ENCODE measurements at places on chromosomes 3 and 15.

- no peak for DNase-seq
These were observed 12.6 kb upstream of the RTP3 start for GRCh38 chr3:46484911-46485778.

DNA sequence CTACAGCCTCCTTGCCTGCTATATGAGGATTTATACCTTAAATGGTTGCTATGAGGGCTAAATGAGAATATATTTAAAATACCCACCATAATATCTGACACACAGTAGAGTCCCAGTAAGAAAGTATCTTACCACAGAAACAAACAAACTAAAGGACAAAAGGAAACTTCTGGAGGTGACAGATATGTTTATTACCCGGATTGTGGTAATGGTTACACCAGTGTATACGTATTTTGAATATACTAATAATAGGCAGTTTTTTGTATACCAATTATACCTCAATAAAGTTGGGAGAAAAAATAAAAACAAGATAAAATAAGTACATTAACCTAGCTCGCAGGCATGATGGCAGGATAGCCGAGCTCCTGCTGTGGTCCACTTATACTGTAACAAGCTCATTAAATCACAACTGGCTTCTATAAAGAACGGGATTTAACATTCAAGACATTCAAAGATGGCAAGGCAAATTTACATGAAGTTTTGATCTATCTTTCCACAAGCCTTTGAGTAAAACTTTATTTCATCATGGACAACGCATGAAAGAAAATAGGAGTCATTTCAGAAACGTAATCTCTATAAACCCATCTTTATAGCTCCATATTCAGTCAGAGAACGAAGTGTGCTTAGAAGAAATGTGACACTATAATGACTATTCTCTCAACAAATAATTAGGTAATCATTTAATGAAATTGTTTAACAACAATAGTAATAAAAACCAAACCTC, 1.5 kb downstream of the RPN1 start:
- DNase-seq: peak; percentile 32

- DNase-seq: no peak
These were observed 12.8 kb downstream of the INSYN1 start for GRCh38 chr15:73740152-73741048.

GRCh38 chr3:60729056-60729455, 522.2 kb downstream of the FHIT start:
- no peak for DNase-seq

DNA sequence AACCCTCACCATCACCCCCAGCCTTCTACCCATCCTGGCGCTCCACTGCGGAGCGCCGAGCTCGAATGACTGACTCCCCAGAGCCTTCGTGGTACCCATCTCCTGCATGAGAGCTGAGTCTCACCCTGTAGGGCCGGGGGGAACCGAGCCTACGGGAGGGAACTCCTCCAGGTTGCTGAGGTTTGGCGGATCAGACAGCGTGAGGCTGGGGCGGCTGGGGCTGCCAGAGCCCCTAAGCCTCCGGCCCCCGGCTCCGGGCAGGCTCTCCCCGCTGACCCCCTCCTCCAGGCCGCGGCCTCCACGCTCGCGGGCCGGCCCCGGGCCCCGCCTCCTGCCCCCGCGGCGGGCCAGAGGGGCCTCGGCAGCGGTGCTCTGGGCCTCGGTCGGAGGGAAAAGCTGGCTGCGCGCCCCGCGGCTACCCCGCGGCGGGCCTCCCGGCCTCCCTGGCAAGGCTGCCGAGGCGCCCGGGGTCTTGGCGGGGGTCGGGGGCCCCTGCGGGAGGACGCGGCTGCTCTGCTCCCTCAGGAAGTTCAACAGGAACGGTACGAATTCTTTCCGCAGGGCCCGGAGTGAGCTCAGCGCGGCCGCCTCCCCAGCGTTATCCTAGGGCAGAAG, 643 bp downstream of the CDAN1 start:
- peak; percentile 14 for DNase-seq

DNA sequence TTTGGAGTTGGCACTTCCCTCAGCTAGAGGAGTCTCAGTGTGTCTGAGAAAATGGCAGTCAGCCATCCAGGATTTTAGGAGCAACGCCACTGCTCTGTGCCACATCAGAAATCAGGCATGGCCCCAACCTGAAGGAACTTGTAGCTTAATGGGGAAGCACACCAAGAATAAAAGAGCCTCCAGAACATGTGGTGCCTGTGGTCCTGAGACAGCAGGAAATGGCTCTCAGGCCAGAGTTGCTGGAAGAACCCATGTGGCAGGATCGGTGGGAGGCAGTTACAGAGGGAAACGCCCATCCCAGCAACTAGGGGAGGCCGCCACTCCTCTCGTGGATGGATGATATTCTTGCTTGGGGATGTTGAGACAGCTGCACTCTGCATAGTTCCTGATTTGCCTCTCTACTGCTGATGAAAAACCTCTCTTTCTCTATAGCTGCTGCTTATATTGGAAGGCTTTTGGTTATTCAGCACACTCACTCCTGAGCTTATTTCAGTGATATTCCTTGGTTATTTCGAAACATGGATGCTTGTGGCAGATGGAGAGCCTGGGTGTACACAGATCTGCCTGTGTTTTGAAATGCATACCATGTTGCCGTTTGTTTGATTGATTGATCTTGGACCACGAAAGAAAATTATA, 52.4 kb downstream of the KLHL25 start:
- DNase-seq: peak; percentile 78
